Activated CD4-positive, alpha-beta T cell treated with anti-CD3 and anti-CD28 coated beads for 4 hours (primary cell): ENCODE measurements at places on chromosomes 16 and 17.

DNA sequence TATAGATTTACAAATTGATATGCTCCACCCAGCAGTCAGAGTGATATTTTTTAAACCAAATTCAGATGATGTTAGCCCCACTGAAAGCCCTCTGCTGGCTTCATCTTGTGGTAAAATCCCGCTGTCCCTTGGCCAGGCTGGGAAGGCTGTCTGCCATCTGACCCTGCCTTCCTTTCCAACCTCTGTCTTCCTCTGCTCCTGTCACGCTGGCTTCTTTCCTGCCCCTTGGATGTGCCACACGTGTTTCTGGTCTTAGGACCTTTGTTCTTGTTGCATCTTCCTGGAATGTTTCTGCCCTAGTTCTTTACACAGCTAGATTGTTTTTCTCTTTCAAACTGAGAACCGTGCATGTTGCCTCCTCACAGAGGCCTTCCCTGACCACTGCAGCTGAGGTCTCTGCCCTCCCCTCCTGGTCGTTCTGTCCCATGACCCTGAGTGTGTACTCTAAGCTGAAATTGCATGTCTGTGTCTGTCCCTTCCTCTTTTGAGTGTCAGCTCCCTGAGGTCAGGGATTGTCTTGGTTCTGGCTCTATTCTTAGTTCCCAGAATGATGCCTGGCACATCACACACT is 11.4 kb downstream of the NT5M start:
- no peak for DNase-seq

- DNase-seq, result no peak
Observed at GRCh38 chr16:86751076-86752030, 173.0 kb downstream of the FOXL1 start.

DNA sequence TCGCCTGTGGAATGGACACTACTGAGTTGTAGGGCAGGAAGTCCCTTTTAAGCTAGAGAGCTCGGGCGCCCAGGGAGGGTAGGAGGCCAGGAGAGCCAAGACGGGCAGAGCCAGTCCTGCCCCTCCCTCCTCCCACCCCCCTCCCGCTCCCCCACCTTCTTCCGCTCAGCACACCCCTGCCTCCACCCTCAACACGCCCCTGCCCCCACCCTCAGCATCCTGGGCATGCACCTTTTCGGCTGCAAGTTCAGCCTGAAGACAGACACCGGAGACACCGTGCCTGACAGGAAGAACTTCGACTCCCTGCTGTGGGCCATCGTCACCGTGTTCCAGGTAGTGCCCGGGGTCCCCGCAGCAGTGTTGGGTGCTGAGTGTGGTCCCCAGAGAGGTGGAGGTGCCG is 18.3 kb downstream of the TPSG1 start:
- no peak for DNase-seq

- DNase-seq, result no peak
Observed at GRCh38 chr16:54281535-54282201, 4.9 kb downstream of the IRX3 start.

- peak; percentile 49 for DNase-seq
Observed at GRCh38 chr17:67435122-67435521, 58.0 kb downstream of the PITPNC1 start.

DNA sequence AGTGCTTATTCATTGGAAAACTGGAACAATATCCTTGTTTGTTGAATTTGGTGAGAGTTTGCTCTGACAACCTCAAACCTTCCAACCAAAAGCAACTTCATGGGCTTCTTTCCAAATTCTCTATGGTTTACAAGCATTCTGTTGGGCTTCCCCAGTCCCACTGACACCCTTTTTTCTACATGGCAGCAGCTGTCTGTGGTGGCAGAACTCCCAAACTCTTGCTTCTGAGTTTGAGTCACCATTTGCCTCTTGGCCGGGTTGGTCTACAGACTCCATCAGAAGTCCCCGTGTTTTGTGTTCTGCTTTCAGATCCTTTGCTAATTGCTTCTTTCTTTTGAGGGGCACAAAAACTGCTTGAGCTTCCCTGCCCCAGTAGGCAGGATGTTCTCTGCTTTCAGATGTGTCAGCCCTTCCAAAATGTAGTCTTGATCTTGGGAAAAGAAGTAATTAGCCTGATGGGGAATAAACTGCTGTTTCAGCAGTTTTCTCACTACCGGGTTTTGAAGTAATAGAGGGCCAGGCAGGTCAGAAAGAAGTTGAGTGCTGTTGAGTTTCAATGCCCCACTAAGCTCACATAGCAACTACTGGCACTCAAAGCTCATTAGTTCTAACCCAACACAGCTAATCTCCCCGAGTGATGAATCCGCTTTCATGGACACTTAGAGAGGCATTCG is 80.7 kb downstream of the HS3ST3A1 start:
- DNase-seq, result no peak

DNA sequence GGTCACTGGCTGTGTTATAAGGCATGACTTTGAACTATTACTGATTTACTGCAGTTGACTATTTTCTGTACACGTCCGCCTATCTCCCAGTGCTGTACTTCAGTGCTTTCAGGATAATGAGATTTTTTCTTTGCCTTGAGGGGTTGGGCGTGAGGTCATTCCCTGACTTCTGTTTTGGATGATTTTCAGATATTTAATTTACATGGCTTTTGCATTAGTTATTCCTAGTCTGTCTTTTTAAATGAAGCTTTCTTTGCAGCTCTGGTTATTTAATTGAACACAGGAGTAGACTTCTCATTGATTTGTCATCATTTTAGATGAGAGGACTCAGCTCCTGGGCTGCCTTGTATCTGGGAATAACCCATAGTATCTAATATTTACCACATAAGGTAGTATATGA is 23.7 kb downstream of the WIPF2 start:
- DNase-seq, result no peak

- DNase-seq, result no peak
Observed at GRCh38 chr16:79542237-79542774, 58.2 kb downstream of the MAF start.

DNA sequence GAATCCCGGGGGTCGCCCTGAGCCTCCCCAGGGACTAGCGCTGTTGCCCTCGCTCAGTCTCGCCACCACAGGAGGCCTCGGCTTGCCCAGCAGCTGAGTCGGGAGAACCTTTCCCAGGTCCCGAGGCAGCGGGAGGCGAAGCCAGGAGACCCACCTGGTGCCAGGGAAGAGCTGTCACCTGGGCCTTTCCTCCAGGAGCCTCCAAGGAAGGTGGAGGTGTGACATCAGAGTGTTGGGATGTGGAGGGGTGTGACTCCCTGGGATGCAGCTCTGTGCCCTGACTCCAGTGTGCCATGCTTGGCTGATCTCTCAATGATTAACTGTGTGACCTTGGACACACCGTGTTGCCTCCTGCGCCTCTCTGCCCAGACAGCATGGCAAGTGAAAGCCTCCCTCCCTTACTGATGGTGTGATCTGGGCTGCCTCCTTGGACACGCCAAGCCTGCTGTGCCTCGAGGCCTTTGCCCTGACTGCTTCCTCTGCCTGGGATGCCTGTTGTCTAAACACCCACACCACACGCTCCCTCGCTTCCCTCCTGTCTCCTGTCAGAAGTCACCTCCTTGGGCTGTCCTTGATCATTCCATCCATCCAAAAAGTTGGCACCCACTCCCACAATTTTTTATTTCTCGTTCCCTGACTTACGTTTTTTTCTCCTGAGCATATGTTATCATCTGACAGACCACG is 88.0 kb downstream of the CMIP start:
- DNase-seq, result no peak

GRCh38 chr16:68179196-68179795 is 56.6 kb downstream of the ESRP2 start:
- DNase-seq, result no peak

DNA sequence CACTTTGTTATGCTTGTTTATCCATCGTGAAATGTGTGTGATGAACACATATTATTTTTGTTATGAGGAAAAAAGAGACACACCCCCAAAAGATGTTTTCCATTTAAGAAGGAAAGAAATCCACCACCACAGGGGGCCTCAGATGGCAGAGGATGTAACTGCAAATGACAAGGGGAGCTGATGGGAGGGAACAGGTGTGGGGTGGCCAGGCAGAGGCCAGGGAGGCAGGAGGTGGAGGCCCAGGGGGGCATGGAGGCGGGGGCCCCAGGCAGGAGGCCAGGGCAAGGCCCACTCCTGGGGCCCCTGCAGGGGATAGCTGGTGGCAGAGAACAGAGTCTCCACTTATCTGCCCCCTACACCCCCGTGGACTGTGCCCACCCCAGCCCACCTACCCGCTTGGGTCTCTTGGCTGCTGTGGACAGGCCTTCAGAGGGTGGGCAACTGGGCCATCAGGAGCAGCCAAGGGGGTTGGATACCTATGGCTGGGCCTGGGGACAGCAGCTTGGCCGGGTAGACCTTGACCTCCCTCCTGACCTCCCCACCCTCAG is 28.0 kb downstream of the PPL start:
- DNase-seq, result no peak

GRCh38 chr17:60369727-60370126 is 22.2 kb downstream of the USP32 start:
- DNase-seq, result no peak

DNA sequence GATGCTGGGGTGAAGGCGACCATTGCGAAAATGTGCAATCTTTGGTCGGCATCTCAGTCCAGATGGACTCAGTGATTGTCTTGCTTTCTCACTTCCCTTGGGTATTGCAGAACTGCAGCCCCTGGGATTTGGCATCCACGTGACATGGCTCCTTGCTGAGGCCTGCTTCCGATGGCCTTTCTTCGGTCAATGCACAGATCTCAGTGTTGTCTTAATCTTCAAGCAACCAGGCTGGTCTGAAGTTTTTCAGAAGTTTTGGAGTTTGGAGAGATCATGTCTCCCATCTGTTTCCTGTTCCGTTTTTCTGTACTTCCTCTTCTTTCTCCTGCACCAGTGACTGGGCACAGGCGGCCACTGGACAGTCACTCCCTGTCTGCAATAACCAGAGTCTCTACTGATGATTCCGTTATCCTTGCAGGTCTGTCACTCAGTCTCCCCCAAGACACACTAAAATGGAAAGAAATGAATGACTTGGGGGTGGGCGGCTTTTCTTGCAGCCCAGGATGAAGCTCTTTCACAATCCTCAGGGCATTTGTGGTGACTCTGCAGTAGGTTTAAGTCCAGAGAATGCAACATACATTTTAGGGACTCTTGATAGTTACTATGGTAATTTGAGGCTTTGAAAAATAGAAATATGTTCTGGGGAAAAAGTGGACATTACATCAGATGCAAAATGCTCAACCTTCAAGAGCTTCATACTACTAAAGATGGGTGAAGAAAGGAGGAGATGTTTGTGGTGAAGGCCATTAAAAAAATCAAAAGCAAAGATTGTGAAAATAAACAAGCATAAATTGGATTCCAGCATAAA is 106.3 kb upstream of the ZFHX3 start:
- DNase-seq, result no peak

DNA sequence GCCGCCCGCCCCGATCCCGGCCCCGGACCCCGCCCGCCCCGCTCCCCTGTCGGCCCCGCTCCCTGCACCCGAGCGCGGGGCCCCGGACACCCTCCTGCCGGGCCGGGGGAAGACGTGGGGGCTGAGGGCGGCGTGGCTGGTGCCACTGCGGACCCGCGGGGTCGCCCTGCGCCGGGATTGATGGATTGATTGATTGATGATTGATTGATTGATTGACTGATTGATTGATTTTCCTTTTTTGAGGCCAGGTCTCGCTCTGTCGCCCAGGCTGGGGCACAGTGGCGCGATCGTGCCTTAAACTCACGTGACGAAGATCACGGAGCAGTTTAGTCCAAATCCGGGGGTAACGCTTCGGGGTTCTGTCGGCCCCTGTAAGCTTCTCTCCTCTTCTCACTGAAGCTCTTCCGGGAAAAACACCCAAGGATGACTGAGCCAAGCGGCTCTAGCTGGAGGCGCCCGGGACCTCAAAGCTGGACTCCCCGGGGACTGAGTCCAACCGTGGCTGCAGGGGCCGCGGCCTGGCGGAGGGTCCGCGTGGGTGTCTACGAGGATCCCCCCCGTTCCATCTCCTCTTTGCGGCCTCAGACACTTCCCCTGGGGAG is 40.2 kb upstream of the BHLHA9 start:
- DNase-seq, result no peak

DNA sequence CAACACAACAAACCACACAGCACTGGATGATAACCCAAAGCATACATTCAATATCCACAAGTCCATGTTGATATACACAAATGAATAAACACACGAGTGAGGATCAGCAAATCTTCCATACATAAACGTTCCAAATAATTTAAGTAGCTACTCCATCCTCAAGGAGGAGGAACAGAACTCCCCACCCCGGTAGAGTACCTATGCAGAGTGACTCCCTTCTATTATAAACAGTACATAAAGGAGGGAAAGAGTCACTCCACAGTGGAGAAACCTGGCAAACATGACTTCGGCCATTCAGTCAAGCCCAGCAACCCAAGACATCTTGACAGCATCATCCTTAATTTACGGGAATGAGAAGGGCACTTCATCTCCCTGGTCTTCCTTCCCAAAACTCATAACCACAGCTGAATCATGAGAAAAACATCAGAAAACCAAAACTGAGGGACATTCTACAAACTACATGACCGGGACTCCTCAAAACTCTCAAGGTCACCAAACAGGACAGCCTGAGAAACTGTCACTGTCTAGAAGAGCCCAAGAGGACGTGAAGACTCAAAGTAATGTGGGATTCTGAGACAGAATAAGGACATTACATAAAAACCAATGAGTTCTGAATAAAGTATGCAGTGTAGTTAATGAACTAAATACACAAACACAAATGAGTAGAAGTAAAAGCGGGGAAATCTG is 5.6 kb downstream of the USP22 start:
- DNase-seq, result no peak

GRCh38 chr17:83153681-83154310 is 74.4 kb downstream of the METRNL start:
- DNase-seq, result no peak

GRCh38 chr17:81179861-81180260 is 13.8 kb upstream of the AATK start:
- DNase-seq, result no peak
